ENCODE measurements at places on chromosomes 5 and 9. TPM values are rescaled to one million over a fixed set of nuclear protein-coding genes. Genes with fewer than 3 reads are reported as not detected.
A peak's percentile ranks its signal among the peaks of the same experiment; 100 is the strongest.

DNA sequence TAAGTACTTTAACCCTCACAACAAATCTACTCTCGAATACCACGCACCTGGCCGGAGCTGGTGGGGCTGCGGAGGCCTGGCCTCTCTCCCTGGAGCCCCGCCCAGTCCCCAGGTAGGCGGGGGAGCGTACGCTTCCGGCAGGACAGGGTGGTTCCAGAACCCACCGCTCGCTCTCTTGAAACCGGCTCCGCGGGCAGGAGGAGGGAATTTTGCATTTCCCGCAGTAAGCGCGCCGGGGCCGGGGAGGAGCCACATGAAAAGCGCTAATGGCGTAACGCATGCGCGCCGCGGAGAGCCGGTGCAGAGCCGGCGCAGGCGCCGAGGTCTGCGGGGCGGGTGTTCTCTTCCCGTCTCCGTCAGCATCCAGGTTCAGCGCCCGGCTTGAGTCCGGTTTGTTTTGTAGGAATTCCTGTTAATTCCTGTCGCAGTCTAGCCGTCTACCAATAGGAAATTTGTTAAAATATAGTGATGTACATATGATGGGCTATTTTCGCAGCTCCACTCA lies 20.8 kb downstream of the CAVIN4 start:
- peak; percentile 94 for DNase-seq

DNA sequence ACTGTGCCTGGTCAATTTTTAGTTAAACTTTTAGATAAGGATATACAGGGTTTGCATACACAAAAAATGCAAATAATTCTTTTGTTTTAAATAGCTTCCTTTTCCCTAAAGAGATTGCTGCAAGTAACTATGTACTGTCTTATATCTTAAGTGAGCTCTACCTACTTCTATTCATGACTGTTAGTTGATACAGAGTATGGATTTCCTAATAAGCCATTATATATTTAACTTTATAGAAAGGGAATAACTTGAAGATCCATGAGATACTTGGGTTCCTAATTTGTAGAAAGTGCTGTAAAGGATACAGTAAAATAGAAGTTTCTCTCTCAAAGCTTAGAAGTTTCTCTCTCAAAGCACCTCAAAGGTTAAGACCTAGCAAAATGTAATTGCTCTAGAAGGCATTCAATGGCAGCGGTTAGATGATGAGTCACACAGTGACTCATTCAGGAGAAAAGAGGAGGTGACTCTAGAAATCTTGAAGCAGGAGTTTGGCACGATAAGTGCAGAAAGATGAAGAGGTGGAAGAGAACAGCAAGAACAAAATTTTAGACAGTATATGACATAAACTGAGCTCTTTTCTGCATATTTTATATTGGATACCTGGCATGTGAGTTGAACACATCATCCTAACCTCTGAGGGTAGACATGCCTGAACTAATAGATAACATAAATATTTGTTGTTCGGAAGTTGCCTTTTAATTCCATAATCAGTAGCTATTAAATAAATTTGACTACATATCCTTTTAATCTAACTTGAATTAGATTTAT lies 5.5 kb upstream of the DNAJC21 start:
- DNase-seq, result no peak

- DNase-seq, result no peak
These were observed 362.3 kb upstream of the POU5F2 start for GRCh38 chr5:94103514-94104245.

GRCh38 chr5:108145351-108145750 lies 236.5 kb downstream of the FBXL17 start:
- DNase-seq, result no peak

GRCh38 chr9:77807281-77807683 lies 159.2 kb upstream of the GNA14 start:
- DNase-seq, result no peak

DNA sequence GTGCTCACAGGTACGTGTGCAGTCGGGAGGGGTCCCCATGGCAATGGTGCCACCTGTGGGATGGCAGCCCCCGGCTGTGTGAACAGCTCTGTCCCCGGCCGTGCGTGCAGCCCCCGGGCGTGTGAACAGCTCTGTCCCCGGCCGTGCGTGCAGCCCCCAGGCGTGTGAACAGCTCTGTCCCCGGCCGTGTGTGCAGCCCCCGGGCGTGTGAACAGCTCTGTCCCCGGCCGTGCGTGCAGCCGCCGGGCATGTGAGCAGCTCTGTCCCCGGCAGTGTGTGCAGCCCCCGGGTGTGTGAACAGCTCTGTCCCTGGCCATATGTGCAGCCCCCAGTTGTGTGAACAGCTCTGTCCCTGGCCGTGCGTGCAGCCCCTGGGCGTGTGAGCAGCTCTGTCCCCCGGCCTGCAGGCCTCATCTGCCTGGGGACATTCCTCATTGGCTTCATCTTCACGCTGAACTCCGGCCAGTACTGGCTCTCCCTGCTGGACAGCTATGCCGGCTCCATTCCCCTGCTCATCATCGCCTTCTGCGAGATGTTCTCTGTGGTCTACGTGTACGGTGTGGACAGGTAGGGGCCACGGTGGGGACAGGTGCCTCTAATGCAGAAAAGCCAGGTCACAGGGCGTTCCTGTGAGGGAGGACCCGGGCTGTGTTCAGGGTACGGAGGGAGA lies 5.9 kb upstream of the SLC6A18 start:
- DNase-seq, result no peak

DNA sequence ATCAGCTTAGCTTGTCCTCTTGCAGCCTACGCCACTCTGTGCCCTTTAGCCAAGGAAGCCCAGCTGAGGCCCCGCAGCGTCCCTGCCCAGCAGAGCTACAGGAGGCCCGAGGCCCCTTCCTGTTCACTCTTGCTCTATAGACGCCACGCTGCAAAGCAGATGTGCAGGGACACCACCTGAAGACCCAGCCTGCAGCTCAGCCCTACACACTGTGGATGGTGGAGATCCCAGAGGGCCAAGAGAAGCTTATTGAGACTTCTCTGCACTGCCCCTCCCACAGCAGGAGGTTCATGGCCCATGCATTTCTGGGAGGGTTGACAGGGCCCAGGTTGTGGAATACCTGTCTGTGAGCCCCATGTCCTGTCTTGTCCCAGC lies 33.6 kb downstream of the IRF1 start:
- DNase-seq, result no peak

- DNase-seq, result no peak
These were observed 367.9 kb downstream of the DIRAS2 start for GRCh38 chr9:90274725-90275124.

- no peak for DNase-seq
These were observed 468.6 kb downstream of the CDH18 start for GRCh38 chr5:19519448-19519847.

DNA sequence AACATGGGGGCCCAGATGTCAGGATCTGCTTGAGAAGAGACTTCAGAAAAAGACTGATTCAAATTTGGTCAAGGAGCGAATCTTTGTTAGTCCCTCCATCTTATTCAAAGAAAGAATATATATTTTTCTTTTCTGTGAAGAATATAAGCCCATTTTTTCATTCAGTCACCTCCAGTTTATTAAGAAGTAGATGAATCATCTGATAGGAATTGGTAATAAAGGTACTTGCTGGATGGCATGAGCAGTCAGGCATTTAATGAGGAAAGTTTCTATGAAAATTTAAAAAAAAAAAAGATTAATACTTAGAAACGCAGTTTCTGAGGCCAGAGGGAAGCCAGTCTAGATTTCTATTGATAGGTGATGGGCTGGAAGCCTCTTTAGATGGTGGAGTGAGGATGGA lies 373.1 kb upstream of the SMC2 start:
- DNase-seq, result no peak

- DNase-seq, result no peak
These were observed 165.8 kb downstream of the SEMA5A start for GRCh38 chr5:9380109-9380508.

DNA sequence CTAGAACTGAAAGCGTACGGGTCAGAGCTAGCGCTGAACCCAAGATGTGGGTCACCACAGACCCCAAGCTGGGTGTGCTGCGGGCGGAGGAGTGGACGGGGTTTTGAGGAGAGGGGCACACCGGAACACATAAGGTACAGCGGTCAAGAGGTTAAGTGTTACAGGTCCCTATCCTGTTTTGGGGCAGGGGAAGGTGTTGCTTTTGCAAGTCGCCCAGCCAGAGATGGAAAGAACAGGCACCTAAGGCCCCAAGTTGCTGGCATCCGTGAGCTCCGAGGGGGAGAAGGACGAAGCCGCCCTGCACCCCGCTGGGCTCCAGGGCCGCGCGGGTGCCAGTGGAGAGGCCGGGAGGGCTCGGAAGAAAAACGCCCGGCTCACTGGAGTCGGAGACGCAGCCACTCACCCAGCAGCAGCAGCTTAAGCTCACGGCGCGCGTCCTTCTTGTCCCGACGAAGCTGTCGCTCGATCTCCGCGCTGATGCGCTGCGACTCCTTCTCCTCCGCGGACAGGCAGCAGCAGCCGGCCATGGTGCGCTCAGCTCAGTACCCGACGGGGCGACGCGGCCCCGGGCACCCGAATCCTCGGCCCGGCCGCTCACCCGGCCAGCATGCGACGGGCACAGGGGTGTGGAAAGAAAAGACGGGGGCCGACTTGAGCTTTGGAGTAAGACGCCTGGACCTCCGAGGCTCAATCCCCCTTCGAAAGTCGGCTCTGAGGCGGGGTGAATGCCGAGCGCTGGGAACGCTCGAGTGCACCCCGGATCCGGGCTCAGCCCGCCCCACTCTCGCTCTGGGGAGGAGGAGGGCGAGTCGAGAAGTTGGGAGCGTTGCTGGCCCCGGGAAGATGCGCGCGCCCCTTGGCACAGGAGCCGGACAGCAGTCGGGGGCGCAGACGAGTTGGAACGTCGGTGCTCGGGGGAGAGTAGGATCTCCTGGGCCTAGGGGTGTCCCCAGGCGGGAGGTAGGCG lies 572 bp downstream of the GNA14 start:
- DNase-seq, result no peak

GRCh38 chr5:23089286-23089685 lies 236.1 kb upstream of the CDH12 start:
- no peak for DNase-seq

GRCh38 chr5:97547430-97547829 lies 364.4 kb upstream of the RIOK2 start:
- DNase-seq, result no peak

DNA sequence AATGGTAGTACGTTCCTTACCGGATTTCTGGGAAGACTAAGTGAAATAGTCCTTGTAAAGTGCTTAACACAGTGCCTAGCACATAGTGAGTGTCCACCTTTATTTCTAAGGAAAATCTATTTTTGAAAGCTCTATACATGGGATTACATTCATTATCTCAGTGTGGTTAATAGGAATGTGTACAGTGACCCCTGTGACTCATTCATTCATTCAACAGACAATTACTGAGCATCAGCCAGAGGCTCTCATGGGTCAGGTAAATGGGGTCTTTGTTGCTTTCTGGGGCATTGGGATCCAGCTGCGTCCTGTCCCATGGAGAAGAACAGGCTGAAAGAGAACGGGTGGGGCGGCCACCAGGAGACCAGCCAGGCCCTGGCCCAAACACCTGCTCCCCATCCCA lies 226.2 kb upstream of the TBC1D2 start:
- no peak for DNase-seq

- DNase-seq, result no peak
These were observed 89.7 kb upstream of the SLC44A1 start for GRCh38 chr9:105154723-105155191.

The BICD2 gene
- total RNA-seq, result 40.2 TPM

The LHX6 gene
- total RNA-seq, result 8.3 TPM

The ANKRD31 gene
- total RNA-seq, result 0.42 TPM

The LMX1B gene
- total RNA-seq, result 1.6 TPM

The SLC2A8 gene
- total RNA-seq, result 10.4 TPM
